Skin of body (tissue), 3 donors: ENCODE measurements at places on chromosomes 2 and 18. TPM values are rescaled to one million over a fixed set of nuclear protein-coding genes. Genes with fewer than 3 reads are reported as not detected.

Gene POTEI
- total RNA-seq: 0.10 TPM

Gene PAX8
- 0.30 TPM for total RNA-seq

Gene KIF5C
- total RNA-seq: 2.3 TPM

Gene PTH2R
- 0.10 TPM for total RNA-seq
